Stimulated activated CD4-positive, alpha-beta T cell treated with anti-CD3 and anti-CD28 coated beads, Interleukin-2, amount 100 ng/mL, for 24 hours (primary cell): ENCODE measurements at places on chromosomes 12 and 14.
A peak's percentile ranks its signal among the peaks of the same experiment; 100 is the strongest.

GRCh38 chr12:131903270-131904255 lies 9.1 kb downstream of the ULK1 start:
- DNase-seq: no peak

DNA sequence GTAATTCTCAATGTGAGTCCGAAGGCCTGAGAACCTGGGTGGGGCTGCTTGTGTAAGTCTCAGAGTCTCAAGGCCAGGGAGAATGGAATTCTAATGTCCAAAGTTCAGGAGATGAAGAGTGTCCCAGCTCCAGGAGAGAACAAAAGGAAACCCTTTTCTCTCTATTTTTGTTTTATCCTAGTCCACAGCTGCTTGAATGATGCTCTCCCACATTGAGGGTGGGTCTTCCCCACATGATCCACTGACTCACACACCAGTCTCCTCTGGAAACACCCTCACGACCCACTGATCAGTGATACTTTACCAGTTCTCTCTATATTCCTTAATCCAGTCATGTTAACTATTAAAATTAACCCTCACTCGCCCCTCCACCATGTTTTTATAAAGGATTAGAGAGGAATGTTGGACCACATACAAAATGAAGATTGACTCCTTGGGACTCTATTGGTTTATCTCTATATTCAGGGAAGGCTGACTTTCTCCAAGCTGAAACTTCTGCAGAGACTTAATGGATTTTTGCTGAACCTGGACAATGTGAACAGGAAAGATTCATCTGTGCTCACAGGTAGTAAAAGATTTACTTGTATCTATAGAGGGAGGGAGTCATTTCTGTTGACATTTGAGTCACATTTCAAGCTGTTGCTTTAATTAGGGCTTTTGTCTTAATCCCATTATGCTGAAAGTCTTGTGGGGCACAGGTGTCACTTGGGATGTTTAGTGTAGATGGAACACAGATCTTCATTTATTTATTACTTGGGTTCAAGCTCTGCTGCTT lies 1061.0 kb upstream of the TMEM132C start:
- DNase-seq: no peak

DNA sequence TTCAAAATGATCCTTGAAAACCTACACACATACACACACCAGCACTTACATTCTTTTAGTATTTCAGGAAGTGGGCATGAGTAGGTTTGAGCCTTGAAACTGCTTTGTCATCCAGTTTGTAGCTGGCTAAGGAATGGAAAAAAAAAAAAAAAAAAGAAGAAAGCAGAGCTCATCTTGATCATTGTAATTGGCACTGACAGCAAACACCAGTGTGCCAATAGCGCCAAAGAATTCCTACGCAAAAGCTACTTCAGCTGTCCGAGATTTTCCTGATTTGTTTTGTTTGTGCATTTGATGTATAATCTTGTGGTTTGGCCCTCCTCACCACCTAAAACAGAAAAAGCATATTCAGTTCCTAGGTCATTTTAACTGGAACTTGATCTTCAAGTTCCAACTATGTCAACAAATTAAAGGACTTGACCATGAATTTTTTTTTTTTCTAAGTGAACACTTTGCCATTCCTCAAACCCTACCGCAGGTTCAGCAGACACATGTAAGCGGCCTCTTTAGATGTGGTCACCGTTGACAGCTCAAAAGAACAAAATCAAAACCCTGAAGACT lies 57.3 kb downstream of the FLRT2 start:
- no peak for DNase-seq

GRCh38 chr12:55693323-55694187 lies 14.1 kb downstream of the ITGA7 start:
- DNase-seq: no peak

DNA sequence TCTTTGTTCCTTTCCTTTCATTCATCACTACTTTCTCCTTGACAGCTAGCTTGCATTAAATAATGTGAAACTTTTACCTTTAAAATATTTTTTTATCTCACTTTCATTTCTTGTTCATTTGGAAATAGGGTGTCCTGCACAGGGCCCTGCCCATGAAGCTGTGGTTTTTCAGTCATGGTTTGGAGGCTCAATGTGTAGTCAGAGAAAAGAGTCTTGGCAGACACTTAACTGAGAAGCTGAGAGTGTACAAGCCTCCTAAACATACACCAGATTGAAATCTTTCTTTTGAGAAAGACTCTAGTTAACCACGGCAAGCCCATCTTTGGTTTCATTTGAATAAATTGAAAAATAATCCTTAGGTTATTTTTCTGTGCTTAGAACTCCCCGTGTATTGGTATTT lies 74.2 kb downstream of the KICS2 start:
- no peak for DNase-seq

GRCh38 chr12:54750-55535 lies 11.6 kb upstream of the IQSEC3 start:
- no peak for DNase-seq

DNA sequence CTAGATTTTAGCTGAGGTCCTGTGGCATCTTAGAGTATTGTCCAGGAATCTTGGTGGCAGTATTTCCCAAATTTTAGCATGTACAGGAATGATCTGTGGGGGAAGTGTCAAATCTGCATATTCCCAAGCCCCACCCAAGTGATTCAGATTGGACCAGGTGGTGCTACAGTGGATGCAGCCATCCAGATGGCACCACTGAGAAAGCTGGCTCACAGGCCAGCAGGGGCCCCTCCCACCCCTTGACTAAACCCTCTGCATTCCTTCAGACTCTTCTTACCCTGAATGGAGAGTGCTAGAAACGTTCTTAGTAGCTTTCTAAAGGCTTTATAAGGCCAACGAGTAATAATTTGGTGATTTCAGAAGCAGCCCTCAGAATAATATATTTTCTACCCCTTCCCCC lies 255.2 kb downstream of the NRXN3 start:
- DNase-seq: no peak

DNA sequence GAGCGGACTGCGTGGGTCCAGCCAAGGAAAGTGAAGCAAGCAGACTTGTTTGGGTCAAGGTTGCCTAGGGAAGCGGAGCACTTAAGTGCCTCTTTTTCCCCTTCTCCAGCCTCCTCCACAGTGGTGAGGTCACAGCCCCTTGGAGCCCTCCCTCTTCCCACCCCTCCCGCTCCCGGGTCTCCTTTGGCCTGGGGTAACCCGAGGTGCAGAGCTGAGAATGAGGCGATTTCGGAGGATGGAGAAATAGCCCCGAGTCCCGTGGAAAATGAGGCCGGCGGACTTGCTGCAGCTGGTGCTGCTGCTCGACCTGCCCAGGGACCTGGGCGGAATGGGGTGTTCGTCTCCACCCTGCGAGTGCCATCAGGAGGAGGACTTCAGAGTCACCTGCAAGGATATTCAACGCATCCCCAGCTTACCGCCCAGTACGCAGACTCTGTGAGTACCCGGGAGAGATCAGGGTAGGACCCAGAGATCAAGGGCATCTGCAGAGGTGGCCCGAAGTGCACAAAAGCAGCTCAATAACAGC lies at the start of gene TSHR:
Gene TSHR, plus strand, starts transcription at position 206 of the 526 bp plus-strand sequence. Its CDS starts 60 bp downstream, at position 266.
- no peak for DNase-seq

GRCh38 chr12:110074089-110074488 lies 25.8 kb upstream of the C12orf76 start:
- DNase-seq: no peak

DNA sequence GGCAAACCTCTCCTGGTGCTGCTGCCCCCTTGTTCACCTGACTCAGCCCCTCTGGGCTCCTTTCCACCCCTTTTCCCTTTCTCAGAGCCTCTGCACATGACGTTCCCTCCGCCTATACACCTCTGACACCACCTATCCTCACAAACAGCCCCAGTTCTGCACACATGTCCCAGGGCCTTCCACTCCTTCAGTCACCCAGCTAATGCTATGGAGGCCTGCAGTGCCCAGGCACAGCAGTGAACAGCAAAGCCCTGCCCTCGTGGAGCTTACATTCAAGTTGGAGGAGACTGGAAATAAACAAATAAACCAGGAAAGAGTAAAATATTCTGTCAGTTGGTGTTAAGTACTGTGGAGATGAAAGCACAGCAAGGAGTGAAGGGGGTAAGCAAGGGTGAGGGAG lies 38.5 kb upstream of the MDM1 start:
- no peak for DNase-seq

DNA sequence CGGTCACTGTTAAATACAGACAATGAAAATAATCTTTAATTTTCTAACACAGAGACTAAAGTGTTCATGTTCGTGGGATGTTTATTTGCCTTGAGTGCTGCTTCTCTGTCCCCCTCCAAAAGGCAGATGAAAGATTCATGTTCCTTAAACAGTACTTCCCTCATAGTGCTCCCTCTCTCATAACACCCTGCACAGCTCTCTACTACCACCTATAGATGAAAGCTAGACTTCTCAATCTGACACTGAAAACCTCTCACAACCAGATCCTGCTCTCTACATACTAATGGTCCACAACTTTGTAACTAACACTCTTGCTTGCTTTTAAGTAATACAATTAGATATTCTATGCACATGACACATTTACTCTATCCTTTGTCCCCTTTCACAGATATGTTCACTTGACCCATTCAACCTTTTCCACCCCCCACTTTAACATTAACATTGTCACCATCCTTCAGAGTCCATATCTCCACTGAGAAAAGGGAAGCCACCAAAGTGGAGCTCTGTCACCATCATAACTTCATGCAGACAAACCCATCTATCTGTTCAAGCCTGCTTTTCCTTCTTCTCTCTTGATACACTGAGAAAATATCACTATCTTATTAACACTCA lies 266.4 kb upstream of the USP15 start:
- no peak for DNase-seq

DNA sequence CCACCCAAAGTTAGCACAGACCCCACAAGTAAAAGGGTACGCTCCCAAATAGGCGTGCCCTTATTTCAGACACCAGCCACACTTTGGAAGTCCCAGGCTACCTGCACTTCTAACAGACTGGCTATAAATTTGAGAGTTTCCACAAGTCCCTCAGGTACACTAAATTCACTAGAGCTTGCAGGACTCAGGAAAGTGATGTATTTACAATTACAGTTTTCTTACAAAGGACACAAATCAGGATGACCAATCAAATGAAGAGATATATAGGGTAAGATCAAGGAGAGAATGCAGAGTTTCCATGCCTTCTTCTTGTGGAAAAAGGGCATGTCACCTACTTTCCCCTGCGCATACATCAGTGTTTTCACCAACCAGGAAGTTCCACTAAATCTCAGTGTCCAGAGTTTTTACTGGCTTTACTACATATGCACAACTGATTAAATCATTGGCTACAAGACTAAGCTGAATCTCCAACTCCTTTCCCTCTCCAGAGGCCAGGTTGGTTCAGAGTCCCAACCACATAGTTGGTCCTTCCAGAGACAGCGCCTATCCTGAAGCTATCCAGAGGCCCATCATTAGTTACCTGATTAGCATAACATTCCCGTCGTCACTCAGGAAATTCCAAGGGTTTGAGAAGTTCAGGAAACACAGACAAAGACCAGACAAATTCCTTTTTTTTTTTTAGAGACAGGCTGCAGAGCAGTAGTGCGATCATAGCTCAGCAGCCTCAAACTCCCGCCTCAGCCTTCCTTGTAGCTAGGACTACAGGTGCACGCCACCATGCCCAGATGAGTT lies 84.2 kb downstream of the DENND5B start:
- no peak for DNase-seq

GRCh38 chr12:108455706-108456105 lies 59.4 kb upstream of the FICD start:
- DNase-seq: no peak

DNA sequence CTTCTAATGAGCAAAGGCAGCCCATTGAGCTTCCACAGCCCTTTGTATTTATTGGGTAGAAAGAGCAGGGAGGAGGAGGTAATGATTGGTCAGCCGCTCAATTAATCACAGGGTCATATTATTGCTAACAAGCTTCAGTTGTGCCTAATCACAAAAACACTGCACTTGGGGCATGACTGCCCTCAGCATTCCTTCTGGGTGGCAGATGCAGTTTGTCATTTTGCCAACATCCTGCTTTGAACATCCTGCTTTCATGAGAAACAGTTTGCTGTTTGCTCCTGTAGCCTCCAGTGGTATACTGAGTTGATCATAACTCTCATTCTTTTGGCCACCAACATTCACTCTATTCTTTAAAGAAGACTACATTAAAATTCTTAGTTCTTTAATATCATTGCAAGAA lies 462.9 kb upstream of the MIS18BP1 start:
- no peak for DNase-seq

DNA sequence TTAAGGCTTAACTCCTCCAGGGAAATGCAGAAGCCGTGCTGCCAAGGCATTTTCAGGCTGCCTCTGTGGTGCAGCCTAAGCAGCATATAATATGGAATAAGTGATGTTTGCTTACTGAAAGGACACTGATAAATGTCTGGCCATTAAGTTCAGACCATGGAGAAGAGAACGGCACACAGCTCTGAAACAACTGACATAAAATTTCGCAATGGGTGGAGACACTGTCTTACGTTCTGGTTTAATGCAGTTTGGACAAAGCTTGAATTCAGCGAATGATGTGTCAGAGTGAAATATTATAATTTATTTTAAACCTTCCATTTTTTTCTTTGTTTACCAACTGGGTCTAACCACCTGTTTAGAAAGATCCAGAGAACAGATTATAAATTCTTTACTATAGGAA lies 27.2 kb upstream of the NRXN3 start:
- DNase-seq: no peak

- DNase-seq: no peak
These were observed 1.1 kb downstream of the KIF5A start for GRCh38 chr12:57550641-57551549.

- no peak for DNase-seq
These were observed 88.8 kb downstream of the SLC25A21 start for GRCh38 chr14:37083599-37083998.

GRCh38 chr14:70702161-70702560 lies 60.4 kb downstream of the TTC9 start:
- no peak for DNase-seq

- no peak for DNase-seq
These were observed 53.1 kb upstream of the GNG2 start for GRCh38 chr14:51807356-51807755.

- DNase-seq: no peak
These were observed 69.7 kb upstream of the CCND2 start for GRCh38 chr12:4203772-4204376.

- DNase-seq: peak; percentile 84
These were observed at the start of gene MYG1 for GRCh38 chr12:53299454-53300180. Gene MYG1, plus strand, starts transcription at chr12:53299695. Its CDS starts 43 bp downstream, at chr12:53299738.

GRCh38 chr12:11578461-11578993 lies 70.9 kb upstream of the ETV6 start:
- peak; percentile 13 for DNase-seq

DNA sequence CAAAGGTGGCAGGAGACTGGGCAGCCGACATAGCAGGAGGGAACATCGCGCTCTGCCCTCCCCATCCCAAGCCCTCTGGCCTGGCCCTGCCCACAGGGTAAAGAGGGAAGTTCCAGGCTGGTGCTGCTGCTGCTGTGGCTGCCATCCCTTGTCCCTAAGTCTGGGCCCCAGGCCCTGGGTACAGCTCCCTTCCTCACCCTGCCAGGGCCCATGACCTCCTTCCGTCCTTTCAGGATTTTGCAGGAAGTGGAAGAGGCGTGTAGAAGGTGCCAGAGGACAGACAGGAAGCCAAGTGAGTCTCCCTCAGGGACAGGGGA lies 14.7 kb upstream of the NCOR2 start:
- DNase-seq: no peak
